Aorta (tissue), 5 donors: ENCODE measurements at places on chromosomes 4 and X.

DNA sequence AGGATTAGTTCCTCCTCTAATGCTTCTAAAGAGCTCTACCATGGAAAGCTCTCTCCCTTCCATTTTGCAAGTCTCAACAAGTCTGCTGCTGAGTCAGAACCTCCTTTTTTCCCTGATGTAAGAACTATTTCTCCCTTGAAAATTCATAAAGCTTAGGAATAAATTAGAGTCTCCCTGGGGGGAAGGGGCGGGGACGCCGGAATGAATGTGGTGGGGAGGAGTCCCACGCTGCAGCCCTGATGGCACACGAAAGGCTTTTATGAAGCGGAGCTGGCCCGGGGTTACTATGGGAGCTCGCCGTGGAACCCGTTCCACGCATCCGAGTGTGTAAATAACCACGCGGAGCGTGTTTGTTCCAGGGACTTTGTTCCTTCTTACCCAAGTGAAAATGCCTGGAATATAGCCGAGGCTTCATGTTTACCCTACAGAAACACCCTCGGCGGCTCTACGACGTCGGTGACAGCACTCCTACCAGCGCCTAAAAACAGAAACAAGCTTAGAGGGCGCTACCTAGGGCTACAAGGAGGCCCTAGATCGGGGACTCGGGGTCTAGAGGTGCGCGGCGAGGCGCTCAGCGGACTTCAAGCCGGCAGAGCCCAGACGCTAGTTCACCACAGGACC, 923 bp upstream of the CPEB2 start:
- peak; percentile 91 for DNase-seq

DNA sequence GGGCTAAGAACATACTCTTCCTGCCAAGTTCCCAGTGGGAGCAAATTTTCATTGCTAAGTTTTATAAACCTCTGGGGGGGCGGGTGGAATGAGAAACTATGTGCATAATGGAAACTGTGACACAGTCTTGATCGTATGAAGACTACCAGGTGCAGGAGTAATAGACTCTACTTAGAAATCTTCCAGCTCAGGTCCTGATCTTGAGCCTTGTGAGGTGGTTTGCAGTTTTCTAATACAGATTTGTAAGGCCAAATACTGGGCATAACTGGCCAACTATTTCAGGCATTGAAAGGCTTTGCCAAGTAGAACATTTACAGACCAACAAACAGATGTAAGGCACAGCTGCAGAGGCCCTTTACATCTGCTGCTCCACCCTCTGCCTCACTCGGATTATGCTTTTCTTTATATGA, 89.7 kb upstream of the CBR4 start:
- no peak for DNase-seq

DNA sequence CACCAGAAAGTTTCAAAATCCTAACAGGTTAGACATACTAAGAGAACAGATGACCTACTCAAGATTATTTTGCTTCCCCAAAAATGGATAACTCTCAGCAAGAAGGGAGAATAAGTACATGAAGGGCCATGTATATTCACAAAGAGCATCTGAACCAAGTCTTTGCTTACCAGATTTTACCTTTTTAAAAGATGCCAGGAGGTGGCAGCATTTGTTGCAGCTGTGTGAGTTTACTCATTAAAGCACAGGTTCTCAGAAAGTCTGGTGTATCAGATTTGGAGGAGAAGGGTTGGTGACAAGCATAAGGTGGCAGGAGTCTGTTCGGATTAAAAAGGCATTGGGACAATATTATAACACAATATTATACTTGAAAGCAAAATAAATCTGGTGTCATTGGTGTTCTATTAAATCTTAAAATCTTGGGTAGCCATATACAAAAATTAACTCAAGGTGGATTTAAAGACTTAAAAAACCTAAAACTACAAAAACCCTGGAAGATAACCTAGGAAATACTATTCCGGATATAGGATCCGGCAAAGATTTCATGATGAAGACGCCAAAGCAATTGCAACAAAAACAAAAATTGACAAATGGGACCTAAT, 51.3 kb upstream of the NFKB1 start:
- DNase-seq, result no peak

GRCh38 chr4:185738820-185739219, 73.2 kb downstream of the SORBS2 start:
- DNase-seq, result no peak

- DNase-seq, result no peak
Measured at GRCh38 chrX:15107367-15107988, 162.4 kb downstream of the ASB9 start.

GRCh38 chr4:85963231-85963630, 396.6 kb downstream of the MAPK10 start:
- no peak for DNase-seq

GRCh38 chrX:29461039-29461438, 754.3 kb upstream of the MAGEB2 start:
- no peak for DNase-seq

- no peak for DNase-seq
Measured at GRCh38 chr4:185752872-185753271, 59.1 kb downstream of the SORBS2 start.

- no peak for DNase-seq
Measured at GRCh38 chr4:4323705-4324534, 33.9 kb downstream of the ZBTB49 start.
